Activated CD4-positive, alpha-beta T cell treated with anti-CD3 and anti-CD28 coated beads for 36 hours (primary cell): ENCODE measurements at places on chromosomes 4 and X.

DNA sequence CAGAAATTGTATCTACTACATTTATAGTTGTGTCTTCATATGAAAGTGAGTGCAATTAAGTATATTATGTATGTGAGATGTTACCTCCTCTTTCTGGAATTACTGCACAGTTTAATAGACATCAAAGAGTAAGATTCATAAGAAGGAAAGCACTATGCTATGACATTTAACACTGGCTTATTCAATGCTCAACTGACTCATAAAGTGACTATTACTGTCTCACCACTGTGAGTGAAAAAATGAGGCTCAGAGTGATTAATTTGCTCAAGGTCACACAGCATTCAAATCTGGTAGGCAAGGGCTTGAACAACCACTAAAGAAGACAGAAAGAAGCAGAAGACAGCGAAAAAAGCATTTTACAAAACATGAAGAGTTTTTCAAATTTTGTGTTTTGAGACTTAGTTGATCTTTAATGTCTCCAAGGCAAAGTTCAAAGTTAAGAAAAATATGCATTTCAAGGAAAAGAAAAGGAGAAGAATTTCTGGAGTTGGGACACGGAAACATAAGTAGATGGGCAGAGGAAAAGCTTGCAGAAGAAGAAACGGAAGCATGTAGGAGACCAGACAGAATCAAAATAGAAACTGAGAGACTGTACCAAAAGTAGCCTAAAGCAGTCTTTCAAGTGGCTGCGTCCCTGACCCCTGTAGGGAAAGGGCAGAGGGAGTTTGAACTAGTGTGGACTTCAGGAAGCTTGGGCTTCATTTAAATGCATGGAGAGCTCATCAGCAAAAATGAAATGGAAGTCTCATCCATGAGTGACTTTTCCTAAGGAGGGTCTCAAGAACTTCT is 66.3 kb downstream of the KCNIP4 start:
- H3K4me1 ChIP-seq = peaks cover 4% of the 10 kb centered on the region
- no peak overlapping the region for H3K4me3 ChIP-seq
- no peaks in the 10 kb centered on the region for H3K36me3 ChIP-seq
- no peak for DNase-seq

DNA sequence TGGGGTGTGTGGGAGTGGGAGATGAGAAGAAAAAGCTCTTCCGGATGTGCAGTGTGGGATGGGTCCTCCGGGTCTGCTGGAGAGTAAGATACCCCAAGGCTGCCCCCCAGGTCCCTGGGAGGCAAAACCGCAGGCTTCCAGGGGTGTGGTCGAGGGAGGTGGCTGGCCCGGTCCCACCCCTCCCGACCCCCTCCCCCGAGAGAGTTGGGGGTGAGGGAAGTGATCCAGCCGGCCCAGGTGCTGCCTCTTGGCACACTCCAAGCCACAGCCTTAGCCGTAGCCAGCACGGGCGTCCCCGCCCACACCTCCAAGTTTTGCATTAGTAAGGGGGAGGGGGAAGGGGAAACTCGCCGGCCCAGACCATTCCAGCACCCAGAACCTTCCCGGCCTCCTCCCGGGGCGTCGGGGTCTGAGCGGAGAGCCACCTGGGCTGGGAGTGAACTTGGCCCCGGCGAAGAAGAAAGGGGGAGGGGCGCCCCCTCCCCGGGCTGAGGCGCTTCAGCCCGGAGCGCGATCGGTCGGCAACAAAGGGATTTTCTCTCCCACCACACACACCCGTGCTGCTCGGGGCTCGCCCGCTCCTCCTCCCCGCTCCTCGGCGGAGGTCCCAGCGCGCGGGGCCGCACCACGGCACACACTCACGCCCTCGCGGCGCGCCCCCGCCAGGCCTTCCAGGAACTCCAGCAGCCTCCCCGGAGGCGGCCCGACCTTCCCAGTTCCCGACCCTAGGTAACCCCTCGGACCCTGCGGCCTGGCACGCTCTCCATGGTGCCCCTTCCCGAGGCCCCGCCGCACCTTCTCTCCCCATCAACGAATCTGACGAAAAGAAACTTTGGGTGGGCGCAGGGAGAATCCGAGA is 14.4 kb downstream of the BCOR start:
- H3K27me3 ChIP-seq = no peaks in the 10 kb centered on the region
- no peak overlapping the region for H3K27ac ChIP-seq
- H3K4me1 ChIP-seq = peaks cover 70% of the 10 kb centered on the region
- peak; percentile 46 for DNase-seq
- H3K36me3 ChIP-seq = peaks cover 16% of the 10 kb centered on the region

DNA sequence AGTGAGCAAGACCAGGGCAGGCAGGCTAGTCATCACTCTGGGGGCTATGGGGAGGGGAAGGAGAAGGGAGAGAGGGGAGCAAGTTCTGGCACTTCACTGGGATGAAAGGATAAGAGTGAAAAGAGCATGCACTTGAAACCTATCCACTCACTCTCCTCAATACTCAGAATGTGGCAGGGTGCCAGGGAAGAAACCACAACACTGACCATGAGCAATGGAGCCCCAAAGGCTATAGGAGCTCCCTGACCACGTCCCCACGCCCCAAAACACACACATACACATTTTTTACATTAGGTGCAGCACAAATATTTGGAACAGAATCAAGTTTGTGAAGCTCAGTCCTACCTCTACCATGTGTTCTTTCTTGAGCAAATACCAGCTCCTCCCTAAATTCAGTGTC is 132.2 kb downstream of the IDS start:
- no peak overlapping the region for H3K4me3 ChIP-seq
- H3K4me1 ChIP-seq = no peaks in the 10 kb centered on the region
- no peak overlapping the region for H3K27ac ChIP-seq
- H3K27me3 ChIP-seq = peaks cover 2% of the 10 kb centered on the region
- no peaks in the 10 kb centered on the region for H3K36me3 ChIP-seq
- no peak for DNase-seq

GRCh38 chrX:23656091-23656490 is 11.2 kb upstream of the PRDX4 start:
- H3K4me3 ChIP-seq = no peak overlapping the region
- DNase-seq = no peak
- H3K36me3 ChIP-seq = no peaks in the 10 kb centered on the region
- peaks cover 8% of the 10 kb centered on the region for H3K4me1 ChIP-seq
- no peaks in the 10 kb centered on the region for H3K27me3 ChIP-seq
- H3K27ac ChIP-seq = no peak overlapping the region

DNA sequence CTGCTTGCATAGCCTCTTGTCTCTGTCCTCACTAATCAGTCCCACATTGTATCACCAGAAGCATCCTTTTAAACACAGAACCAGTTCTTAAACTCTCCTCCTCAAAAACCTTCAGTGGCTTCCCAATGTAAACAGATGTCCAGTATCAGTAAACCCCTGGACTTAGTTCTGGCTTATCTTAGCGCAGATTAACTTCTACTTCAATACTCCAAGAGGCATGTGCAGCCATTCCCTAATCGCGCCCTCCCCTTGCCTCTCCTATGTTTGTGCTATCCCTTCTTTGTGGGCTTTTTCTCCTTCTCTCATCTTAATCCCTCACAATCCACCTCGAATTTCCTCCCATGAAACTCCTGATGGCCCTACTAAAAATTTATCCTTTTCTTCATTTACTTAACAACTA is 193.8 kb downstream of the FBXO8 start:
- no peaks in the 10 kb centered on the region for H3K36me3 ChIP-seq
- H3K27ac ChIP-seq = no peak overlapping the region
- no peak overlapping the region for H3K4me3 ChIP-seq
- H3K4me1 ChIP-seq = no peaks in the 10 kb centered on the region
- DNase-seq = no peak

DNA sequence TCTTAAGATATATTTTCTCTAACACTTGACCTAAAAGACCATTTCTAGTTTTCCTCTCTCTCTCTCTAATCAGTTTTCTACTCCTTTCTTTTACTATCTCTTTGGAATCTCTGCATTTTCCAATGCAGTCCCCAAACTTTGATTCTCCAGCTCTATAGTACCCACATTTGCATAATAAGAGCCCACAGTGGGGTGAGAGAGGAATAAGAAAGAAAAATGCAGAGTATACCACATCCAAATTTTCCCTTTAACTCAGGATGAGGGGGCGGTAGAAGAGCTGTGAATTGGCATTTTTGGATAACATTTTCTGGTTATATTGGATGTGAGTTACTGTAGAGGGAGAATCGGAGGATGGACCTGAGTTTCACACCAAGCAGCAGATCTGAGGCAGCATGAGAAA is 74.4 kb upstream of the SOD3 start:
- H3K4me1 ChIP-seq = no peaks in the 10 kb centered on the region
- no peak for DNase-seq
- H3K36me3 ChIP-seq = no peaks in the 10 kb centered on the region
- peaks cover 5% of the 10 kb centered on the region for H3K27me3 ChIP-seq

- no peaks in the 10 kb centered on the region for H3K27me3 ChIP-seq
- DNase-seq = no peak
- H3K27ac ChIP-seq = no peak overlapping the region
- no peaks in the 10 kb centered on the region for H3K4me1 ChIP-seq
- H3K36me3 ChIP-seq = no peaks in the 10 kb centered on the region
- no peak overlapping the region for H3K4me3 ChIP-seq
Measured at GRCh38 chr4:128573781-128574508, 235.6 kb upstream of the JADE1 start.

- no peak overlapping the region for H3K27ac ChIP-seq
- no peak overlapping the region for H3K4me3 ChIP-seq
- DNase-seq = no peak
- peaks cover 19% of the 10 kb centered on the region for H3K27me3 ChIP-seq
Measured at GRCh38 chr4:150229520-150229919, 151.3 kb downstream of the DCLK2 start.

DNA sequence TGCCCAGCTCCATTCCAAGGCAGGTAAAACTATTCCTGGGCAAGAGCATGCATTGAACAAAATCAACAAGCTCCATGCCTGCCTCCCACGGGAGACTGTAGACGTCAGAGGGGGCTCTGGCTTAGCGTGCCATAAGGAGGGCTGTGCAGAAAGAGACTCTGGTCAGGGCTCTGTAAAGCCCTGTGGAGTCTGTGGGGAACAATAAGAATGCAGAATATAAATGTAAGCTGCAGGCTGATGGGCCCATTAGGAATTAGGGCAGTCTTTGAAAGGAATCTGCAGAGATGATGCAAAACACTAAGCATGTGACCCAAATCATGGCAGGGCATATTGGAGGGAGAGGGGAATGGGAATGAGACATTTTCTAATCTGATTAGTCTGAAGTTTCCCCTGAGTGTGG is 170.3 kb downstream of the EFHC2 start:
- H3K4me3 ChIP-seq = no peak overlapping the region
- H3K36me3 ChIP-seq = peaks cover 10% of the 10 kb centered on the region
- no peaks in the 10 kb centered on the region for H3K4me1 ChIP-seq
- no peak for DNase-seq
- no peaks in the 10 kb centered on the region for H3K27me3 ChIP-seq
- no peak overlapping the region for H3K27ac ChIP-seq

DNA sequence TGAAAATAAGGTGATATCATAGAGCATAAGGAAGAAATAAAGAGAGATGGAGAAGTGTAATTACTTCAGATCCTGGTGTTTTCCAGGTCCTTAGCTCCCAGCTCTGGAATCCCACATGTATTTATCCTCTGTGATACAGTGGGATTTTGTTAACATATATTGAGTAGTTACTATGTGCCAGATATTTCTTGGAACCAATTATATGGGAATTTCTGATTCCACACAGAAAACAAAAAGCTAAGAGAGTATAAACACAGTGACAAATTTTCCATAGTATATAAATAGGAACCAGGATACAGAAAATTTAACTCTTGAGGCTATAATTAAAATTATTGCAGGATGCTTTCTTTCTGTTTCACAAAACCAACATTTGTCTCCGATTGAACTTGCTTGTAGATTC is 1067.5 kb downstream of the PCDH7 start:
- H3K4me1 ChIP-seq = no peaks in the 10 kb centered on the region
- no peak for DNase-seq
- no peaks in the 10 kb centered on the region for H3K27me3 ChIP-seq
- no peak overlapping the region for H3K4me3 ChIP-seq
- no peaks in the 10 kb centered on the region for H3K36me3 ChIP-seq

DNA sequence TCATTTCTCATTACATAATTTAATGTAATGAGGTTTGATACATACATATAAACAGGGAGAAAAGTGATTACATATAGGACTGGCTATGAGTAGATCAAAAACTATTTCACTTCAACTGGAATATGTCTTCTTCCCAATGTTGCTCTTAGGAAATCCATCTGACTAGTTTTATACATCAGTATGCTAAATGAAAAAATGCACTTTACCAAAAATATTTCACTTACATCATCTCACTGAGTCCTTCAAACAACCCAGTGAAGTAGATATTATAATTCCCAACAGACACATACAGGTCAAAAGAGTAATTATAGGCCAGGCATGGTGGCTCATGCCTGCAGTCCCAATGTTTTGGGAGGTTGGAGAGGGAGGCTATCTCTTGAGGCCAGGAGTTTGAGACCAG is 215.9 kb downstream of the MID1 start:
- H3K27ac ChIP-seq = no peak overlapping the region
- no peaks in the 10 kb centered on the region for H3K4me1 ChIP-seq
- H3K27me3 ChIP-seq = no peaks in the 10 kb centered on the region
- H3K36me3 ChIP-seq = no peaks in the 10 kb centered on the region

- no peak for DNase-seq
- no peaks in the 10 kb centered on the region for H3K36me3 ChIP-seq
- H3K27ac ChIP-seq = no peak within 1 kb of the TSS
Measured at GRCh38 chrX:28586981-28587551, at the start of gene IL1RAPL1. Gene IL1RAPL1 (plus strand): TSS chrX:28587446.

GRCh38 chr4:13990596-13991589 is 363.4 kb upstream of the BOD1L1 start:
- no peaks in the 10 kb centered on the region for H3K36me3 ChIP-seq
- H3K27me3 ChIP-seq = no peaks in the 10 kb centered on the region
- H3K4me1 ChIP-seq = no peaks in the 10 kb centered on the region

- no peaks in the 10 kb centered on the region for H3K4me1 ChIP-seq
- H3K27ac ChIP-seq = no peak overlapping the region
- no peak for DNase-seq
- no peaks in the 10 kb centered on the region for H3K36me3 ChIP-seq
- no peaks in the 10 kb centered on the region for H3K27me3 ChIP-seq
- no peak overlapping the region for H3K4me3 ChIP-seq
Measured at GRCh38 chrX:16992951-16993350, 46.5 kb downstream of the REPS2 start.

DNA sequence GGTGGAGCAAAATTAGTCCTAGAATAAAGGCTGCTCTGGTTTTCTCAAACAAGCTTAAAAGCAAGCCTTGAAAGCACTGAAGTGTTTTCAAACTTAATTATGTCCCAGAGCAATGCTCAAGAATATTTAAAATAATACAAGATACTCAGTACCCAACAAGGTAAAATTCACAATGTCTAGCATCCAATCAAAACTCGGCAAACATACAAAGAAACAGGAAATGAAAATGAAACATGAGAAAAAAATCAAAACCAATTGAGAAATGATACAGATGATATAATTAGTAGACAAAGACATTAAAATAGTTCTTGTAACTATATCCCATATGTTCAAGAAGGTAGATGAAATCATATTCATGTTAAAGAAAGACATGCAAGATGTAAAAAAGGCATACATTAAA is 45.0 kb upstream of the MAML3 start:
- no peak for DNase-seq
- no peaks in the 10 kb centered on the region for H3K4me1 ChIP-seq
- peaks cover 5% of the 10 kb centered on the region for H3K36me3 ChIP-seq
- H3K27ac ChIP-seq = no peak overlapping the region
- no peaks in the 10 kb centered on the region for H3K27me3 ChIP-seq
- H3K4me3 ChIP-seq = no peak overlapping the region
